CD4-positive, alpha-beta T cell treated with Interleukin-15 for 4 hours (primary cell): ENCODE measurements at places on chromosomes 13 and 19.

GRCh38 chr19:50717026-50717723 lies 2.4 kb downstream of the SHANK1 start:
- DNase-seq, result no peak

GRCh38 chr13:45209229-45209628 lies 8.4 kb upstream of the KCTD4 start:
- no peak for DNase-seq

- DNase-seq, result no peak
These were observed 5.5 kb upstream of the PTGER1 start for GRCh38 chr19:14480700-14481079.

DNA sequence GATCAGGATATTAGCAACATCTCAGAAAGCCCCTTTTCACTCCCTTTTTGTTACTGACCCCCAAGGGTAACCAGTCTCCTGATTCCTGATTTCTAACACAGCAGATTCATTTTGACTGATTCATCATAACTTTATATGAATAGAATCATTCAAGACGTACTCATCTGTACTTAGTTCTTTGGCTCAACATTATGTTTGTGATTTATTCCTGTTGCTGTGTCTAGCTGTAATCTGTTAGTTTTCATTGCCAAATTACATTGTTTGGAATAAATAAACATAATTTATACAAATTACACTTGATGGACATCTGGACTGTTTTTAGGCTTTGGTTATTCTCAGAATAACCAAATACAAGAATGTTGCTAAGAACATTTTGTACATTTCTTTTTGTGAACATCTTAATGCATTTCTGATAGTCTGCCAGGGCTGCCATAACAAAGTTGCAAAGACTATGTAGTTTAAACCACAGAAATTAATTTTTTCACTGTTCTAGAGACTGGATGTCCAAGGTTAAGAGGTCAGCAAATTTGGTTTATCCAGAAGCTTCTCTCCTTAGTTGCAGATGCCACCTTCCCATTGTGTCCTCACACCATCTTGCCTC lies 62.8 kb upstream of the EDNRB start:
- DNase-seq, result no peak

DNA sequence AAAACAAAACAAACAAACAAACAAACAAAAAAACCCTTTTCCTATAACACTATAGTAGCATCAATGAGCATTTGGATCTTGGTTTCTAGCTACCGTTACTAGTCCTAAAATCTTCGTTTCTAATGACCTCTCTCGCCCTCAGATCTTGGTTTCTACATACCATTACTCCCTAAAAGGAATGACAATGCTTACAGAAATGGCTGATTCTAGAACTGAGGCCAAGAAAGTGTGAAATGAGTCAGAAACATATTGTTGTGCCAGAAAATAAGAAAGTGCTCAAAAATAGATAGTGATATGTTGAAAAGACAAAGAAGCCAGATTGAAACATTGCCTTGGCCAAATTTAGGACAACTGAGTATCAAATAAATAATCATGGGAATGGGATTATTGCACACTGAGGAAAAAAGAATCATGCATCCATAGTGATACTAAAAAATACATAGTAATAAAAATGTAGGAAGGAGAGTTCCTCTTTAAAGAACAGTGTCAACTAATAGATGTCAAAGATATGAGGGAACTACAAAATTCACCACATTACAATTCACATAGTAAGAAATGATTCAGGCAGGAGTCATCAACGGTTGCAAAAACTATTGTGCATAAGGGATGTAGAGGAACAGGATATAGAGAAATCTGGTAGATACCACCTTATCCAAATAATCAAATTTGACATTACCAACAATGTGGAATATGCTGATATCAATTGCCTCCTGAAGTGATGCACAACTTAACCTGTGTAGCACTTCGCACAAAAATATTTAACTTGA lies 386.6 kb downstream of the DIAPH3 start:
- DNase-seq, result no peak

DNA sequence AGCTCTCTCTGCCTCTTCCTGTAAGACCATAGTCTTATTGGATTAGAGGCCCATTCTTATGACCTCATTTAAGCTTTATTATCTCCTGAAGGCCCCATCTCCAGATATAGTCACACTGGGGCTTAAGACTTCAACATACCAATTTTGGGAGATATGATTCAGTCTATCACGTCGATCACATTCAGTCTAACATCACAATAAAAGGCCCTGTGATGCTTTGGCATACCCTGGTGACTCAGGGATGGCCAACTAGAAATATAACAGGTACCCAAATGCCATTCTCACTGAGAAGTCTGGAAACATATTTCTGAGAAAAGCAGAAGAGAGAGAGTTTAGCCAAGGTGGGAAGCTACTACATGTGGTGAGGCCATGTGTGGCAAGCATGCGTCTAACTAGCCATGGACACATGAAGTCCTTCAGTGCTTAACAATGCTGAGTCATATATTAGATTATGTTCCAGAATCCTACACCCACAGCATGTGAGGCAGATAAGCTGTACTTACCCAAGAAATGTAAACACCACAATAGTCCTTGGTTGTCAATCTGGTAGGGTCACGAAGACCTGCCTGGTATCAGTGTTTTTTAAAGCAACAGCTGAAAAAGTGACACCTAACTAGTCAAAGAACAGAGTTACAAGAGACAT lies 485.1 kb downstream of the FOXO1 start:
- DNase-seq, result no peak

- DNase-seq, result no peak
These were observed 265.7 kb downstream of the PCDH17 start for GRCh38 chr13:57897225-57897624.

DNA sequence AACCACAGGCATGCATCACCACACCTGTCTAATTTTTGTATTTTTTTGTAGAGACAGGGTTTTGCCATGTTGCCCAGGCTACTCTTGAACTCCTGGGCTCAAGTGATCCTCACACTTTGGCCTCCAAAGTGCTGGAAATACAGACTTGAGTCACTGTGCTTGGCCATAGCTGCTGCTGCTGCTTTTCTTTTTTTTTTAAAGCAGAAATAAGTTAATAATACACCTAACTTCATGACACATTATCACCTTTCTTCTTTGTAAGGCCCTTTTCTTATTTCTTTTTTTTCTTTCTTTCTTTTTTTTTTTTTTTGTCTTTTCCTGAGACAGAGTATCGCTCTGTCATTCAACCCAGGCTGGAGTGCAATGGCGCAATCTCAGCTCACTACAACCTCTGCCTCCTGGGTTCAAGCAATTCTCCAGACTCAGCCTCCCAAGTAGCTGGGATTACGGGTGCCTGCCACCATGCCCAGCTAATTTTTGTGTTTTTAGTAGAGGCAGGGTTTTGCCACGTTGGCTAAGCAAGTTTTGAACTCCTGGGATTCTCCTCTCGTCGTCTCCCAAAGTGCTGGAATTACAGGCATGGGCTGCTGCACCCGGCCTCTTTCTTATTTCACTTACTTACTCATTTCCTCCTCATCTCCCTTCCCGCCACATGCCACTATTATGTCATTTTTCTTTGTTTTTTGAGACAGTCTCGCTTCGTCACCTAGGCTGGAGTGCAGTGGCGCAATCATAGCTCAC lies 8.7 kb downstream of the SHKBP1 start:
- DNase-seq, result no peak

GRCh38 chr13:43805071-43805468 lies 18.3 kb upstream of the ENOX1 start:
- DNase-seq, result no peak

GRCh38 chr19:3976495-3977241 lies 5.8 kb upstream of the DAPK3 start:
- no peak for DNase-seq

- no peak for DNase-seq
These were observed 3.8 kb upstream of the ZNF626 start for GRCh38 chr19:20664901-20665781.

GRCh38 chr19:38544569-38545315 lies 73.0 kb downstream of the MAP4K1 start:
- DNase-seq, result peak; percentile 74

DNA sequence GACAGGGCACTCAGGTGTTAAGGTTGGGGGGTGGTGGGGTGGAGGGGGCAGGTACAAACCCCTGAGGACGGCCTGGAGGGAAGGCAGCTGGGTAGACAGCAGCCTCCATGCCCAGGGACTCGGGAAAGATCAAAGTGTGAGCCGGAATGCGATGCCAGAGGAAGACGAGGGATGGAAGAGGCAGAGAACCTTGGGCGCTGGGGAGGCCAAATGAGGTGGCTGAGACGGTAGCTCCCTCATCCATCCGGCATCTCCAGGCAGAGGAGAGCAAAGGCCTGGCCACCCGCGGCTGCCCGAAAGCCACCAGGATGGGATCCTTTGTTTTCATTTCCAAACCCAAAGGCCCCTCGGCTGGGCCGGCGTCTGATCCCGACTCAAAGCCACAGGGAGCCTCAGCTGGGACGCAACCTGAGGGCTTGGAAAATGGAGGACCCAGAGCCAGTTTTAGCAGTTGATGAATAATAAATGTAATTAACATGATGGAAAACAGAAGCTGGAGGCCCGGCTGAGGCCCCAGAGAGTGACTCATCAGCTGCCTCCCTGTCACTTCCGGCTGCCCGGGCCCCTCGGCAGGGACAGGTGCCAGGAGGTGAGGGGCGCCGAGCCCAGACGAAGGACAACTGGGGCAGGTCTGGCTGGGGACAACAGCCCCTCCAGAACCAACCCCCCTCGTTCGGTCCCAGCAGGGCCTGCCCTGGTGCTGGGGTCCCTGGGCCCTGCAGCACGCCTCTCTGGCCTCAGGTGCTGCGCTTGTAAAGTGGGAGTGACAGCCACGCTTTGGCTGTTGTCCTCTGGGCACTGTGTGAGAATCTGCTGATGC lies 61.6 kb downstream of the CEBPG start:
- no peak for DNase-seq

- DNase-seq, result no peak
These were observed 30.5 kb downstream of the VAV1 start for GRCh38 chr19:6803036-6803404.

DNA sequence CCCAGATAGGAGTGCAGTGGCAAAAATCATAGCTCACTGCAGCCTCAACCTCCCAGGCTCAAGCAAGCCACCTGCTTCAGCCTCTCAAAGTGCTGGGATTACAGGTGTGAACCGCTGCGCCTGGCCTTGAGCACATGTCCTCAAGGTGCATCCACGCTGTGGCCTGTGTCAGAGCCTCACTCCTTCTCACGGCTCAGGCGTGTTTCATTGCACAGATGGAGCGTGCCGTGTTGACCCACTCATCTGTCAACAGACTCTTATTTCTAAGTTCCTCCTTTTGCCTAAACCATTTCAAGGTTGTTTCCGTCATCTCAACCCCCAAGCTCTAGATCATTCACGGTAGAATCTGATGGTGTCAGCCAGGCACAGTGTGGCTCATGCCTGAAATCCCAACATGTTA lies 28.2 kb downstream of the ATP8B3 start:
- no peak for DNase-seq

DNA sequence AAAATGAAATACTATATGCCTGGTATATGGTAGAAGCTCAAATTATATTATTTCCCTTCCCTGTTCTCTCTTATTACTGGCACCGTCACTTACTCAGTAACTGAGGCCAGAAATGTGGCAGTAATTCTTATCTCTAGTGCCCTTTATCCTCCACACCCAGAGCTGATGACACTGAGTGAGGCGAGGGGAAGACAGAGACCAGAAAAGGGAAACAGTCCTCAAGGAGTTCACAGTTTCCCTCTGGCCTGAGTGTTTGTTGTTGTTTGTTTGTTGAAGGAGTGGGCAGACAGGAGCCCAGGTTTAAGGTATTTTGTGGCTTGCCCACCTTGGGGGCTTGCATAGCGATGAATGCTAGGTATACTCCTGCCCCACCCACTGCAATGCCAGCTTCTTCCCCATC lies 101.5 kb upstream of the FNDC3A start:
- no peak for DNase-seq

DNA sequence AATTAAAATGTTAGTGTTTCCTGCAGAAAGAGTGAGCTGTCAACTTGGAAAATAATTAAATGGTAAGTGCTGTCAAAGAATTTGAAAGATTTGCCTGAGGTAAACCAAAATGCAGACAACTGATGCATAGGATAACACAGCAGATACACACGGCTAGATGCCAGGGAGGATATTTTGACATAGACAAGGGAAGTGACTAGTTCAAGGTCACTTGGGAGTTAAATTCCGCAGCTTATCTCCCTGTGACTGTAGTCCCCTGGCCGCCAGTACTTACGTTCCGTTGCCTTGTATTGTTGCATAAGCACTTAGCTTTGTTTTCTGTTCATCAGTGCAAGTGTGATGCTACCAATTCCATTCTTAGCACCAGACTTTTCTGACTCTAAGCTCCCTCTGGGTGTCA lies 247.3 kb upstream of the MAB21L1 start:
- no peak for DNase-seq

DNA sequence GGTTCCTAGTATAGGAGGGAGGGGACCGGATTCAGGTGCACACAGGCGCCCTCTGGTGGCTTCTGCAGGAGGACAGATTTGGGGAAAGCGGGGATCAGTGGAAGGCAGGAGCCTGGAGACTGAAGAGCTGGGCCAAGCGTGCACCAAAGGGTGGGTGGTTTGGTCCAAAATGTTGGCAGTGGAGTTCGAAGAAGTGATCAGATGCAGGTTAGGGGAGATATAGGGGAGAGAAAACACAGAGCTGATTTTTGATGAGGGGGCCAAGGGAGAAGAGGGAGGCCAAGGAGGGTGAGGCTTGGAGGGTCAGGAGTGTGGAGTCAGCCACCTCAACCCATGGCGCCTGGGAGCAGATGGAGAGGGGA lies 6.8 kb upstream of the CARM1 start:
- peak; percentile 81 for DNase-seq

DNA sequence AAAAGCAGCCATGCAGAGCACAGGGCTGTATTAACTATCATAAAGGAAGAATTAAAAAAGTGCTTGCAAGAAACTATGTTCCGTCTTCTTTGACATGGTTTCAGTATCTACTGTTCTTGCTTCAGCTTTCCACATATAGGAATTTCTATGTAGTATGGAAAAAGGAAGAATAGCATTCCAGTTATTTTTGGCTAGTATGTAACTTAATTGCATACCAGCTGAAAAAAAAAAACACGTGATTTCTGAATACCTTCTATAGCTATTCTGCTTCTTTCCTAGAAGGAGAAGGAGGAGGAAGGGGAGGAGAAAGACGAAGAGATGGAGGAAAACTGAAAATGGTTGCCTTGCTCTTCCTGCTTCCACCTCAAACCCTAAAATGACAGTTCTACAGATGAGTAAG lies 619.0 kb downstream of the KCTD12 start:
- DNase-seq, result no peak

GRCh38 chr13:44329909-44330545 lies 43.6 kb upstream of the SERP2 start:
- no peak for DNase-seq

DNA sequence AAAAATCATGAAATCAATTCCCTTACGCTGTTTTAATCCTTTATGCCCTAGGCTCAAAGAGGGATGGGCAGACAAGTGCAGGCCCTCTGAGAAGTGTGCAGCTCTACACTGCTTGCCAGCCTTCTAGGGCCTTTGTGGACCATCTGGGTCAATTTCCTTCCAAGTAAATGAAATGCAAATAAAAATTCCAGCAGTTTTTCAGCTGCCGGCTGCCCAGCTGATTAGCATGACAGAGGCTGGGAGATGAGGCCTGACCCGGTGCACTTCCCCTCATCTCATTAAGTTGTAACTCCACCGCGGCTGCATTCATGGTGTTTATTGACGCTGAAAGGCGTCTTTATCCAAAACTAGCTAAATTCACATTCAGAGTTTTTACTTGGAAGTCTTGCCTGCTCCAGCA lies 47.5 kb upstream of the GSX1 start:
- no peak for DNase-seq

- no peak for DNase-seq
These were observed 10.0 kb downstream of the CFD start for GRCh38 chr19:869245-870177.

GRCh38 chr13:26873386-26873698 lies 112.8 kb upstream of the GPR12 start:
- no peak for DNase-seq

- peak; percentile 46 for DNase-seq
These were observed 17.8 kb upstream of the ADGRE5 start for GRCh38 chr19:14363183-14364097.
